Stomach (tissue), 19 donors: ENCODE measurements at places on chromosomes 12 and 14. TPM values are rescaled to one million over a fixed set of nuclear protein-coding genes. Genes with fewer than 3 reads are reported as not detected.

DNA sequence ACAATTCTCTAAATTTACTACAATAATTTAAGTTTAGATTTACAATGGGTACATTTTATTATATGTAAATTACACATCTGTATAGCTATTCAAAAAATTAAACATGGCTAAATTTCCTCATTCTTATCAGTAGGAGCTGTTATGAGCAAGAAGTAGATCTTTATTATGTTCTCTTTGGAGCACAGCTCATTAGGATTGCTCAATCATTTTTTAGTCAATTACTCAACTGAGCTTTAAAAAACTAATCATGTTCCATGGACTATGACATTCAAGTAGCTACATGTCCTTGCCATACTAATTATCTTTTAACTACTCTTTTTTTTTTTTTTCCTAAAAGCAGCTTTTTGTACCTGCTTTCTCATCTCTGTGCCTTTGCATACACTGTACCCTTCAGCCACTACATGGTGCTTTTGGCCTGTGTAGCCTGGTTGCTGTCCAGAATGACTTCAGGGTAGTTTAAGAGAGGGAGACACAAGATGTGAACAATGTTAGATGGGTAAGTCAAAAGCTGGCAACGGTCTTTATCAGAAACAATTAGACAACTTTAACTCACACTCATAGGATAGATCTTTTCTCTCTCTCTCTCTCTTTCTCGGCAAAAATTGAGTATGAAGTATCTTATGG, 69.0 kb downstream of the SSPN start:
- no peak for DNase-seq

The SELPLG gene
- 3.5 TPM for polyA plus RNA-seq

DNA sequence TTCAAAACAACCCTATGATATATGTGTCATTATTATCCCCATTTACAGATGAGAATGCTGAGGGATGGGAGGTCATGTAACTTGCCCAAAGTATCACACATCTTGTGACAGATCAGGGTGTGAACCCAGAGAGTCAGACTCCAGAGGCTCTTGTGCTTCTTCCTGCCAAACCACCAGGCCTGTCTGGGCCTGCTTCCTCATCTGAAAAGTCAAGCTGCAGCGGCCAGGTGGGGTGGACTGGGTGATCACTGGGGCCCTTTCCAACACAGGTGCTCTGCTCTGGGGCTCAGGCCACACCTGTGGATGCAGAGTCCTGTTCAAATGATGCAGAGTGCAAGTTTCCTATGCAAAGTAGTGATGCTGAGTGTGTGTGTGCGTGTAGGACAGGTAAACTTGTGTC, 26.7 kb downstream of the TSPAN11 start:
- DNase-seq, result no peak

DNA sequence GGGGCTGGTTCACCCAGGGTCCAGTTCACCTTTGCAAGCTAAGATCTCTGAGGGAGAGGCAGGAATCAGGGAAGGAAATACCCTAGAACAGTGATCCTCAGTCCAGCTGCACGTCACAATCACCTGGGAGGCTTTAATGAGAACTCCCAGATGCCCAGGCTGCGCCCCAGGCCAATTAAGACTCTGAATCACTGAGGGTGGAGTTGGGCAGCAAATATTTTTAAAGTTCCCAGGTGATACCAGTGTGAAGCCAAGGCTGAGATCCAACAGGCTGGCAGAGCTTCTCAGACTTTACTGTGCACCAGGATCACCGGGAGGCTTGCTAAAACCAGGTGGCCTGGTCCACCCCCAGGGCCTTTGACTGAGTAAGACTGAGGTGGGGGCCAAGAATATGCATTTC, 23.8 kb downstream of the MYL2 start:
- no peak for DNase-seq

The CNTN1 gene
- polyA plus RNA-seq, result 1.7 TPM

The CARMIL3 gene
- 0.75 TPM for polyA plus RNA-seq

The SERPINA12 gene
- polyA plus RNA-seq, result not detected

The IL26 gene
- not detected for polyA plus RNA-seq

The VWF gene
- polyA plus RNA-seq, result 22.7 TPM

DNA sequence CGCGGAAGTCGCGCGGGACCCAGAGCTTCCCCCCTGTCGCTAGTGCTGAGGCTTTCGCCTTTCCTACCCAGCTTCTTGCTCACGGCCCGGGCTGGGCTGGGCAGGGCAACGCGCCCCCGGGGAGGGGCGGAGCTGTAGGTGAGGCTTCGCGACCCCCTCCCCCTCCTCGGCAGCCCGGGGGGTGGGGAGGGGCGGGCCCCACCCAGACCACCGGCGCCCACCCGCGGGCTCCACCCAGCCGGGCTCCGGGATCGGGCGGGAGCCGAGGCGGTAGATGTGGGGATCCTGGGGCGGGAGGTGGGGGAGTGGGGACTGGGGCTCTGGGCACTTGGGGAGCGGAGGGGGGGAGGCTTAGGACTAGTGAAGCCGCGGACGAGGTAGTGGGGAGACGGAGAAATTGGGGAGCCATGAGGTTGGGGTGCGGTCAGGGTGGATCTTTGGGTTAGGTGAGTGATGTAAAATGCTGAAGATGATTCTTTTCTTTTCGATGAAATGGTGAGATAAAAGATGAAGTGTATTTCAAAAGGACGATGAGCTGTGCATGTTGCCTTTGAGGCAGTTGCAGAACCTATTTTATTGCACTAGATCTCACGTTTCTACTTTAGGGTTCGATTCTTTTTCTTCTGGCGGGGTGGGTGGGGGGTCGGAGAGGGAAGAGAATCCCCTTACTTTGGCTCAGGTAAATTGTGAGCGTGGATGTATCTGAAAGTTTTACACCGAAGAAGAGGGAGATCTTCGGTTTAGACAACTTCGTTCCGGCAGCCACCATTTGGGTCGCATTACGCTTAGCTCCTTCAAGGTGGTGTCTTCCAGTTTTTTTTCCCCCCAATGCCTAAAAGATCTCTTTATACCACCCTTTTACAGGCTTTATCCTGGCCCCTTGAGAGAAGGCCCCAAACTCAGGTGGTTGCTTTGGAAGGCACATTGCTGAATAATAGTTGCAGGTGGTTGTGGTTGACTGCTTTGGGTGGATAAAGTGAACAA, 619 bp downstream of the ERC1 start:
- no peak for DNase-seq

The MYRFL gene
- polyA plus RNA-seq, result not detected

The E2F7 gene
- polyA plus RNA-seq, result not detected

The AKAP6 gene
- polyA plus RNA-seq, result 1.4 TPM

The KCNK13 gene
- polyA plus RNA-seq, result 0.19 TPM

The GPR68 gene
- 10.9 TPM for polyA plus RNA-seq

GRCh38 chr14:60599727-60600126, 49.5 kb downstream of the SIX1 start:
- DNase-seq, result no peak
